ENCODE measurements at places on chromosomes 5 and 9.

DNA sequence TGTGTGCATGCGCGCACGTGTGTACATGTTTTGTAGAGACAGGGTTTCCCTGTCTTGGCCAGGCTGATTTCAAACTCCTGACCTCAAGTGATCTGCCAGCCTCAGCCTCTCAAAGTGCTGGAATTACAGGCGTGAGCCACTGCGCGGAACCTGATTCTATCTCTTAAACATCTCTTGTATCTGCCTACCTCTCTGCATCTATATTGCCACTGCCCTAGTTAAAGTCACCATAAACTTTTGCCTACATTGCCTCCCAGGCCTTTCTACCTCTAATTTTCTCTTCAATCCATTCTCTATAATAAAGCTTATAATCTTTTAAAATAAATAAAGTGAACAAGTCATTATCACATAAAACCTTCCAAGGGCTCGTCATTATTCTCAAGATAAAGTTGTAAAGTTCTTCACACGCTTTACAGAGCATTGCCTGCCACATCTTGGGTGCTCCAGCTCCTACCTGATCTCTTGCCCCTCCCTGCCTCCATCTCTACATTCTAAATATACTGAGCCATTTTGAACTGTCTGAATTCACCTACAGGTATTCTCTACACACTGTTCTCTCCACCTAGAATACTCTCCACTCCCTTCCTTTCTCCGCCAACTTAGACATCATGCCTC, 15.0 kb downstream of the TRPM6 start:
- no peak for DNase-seq

GRCh38 chr5:88662846-88663245, 220.1 kb downstream of the MEF2C start:
- no peak for DNase-seq

DNA sequence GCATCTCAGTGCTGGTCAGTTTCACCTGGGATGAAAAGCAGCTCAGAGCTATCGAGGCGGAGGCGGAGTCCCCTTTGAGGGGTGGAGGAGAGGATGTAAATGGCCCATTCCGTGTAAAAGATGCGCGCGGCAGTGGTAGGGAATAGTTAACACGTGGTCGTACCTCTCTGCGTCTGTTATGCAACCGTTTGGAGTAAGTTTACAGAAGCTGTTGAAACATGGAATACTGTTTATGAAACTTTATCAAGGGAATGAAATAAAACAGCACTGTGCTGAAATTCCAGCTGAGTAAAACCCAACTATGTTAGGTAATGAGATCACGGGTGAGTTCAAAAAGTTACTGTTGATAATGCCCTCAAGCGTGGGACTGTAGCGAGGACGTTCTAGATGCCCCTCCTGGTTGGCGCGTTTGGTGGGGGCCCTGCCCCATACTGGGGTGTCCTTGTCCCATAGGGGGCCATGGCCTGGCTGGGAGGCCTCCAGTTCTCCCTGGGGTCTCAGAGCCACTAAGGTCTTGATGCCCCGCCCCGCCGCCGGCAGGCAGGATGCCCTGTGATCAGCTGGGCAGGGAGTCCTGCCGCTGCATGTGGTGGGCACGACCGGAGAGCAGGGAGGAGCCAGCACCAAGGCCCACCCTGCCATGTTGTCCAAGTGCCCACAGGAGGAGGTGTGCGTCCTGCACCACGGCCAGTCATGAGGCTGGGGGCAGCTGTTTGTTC, 90.9 kb downstream of the COL5A1 start:
- no peak for DNase-seq

- DNase-seq, result no peak
Measured at GRCh38 chr5:116084287-116084691, 536 bp upstream of the COMMD10 start.

- no peak for DNase-seq
Measured at GRCh38 chr5:14331386-14331781, 188.2 kb downstream of the TRIO start.

DNA sequence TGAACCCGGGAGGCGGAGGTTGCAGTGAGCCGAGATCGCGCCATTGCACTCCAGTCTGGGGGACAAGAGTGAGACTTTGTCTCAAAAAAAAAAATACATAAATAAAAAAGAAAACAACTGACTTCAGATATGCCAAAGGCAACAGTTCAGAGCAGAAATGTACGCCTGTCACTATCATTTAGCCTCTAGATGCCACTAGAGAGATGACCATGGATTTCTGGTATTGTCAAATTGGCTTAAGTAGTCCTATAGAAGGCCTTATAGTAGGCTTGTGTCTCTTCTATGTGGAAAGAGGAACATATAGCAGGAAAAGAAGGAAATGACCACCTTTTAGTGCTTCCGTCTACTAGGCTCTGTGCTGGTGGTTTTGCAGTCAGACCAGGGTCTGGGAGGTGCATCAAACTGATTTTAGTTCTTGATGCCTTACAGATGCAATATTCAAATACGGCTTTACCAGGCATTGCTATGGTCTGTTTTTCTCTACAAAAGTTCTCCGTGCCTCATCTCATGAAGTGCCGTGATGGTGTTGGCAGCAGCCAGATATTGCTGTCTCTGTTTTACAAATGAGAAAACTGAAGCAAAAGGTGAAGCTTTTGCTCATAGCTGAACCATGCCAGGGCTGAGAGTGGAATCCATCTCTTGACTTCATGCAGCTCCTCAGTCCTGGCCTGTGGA, 17.2 kb downstream of the AGXT2 start:
- no peak for DNase-seq

GRCh38 chr9:136784997-136785361, 6.2 kb upstream of the TMEM141 start:
- DNase-seq, result no peak

- no peak for DNase-seq
Measured at GRCh38 chr9:107562798-107563197, 73.2 kb upstream of the KLF4 start.

DNA sequence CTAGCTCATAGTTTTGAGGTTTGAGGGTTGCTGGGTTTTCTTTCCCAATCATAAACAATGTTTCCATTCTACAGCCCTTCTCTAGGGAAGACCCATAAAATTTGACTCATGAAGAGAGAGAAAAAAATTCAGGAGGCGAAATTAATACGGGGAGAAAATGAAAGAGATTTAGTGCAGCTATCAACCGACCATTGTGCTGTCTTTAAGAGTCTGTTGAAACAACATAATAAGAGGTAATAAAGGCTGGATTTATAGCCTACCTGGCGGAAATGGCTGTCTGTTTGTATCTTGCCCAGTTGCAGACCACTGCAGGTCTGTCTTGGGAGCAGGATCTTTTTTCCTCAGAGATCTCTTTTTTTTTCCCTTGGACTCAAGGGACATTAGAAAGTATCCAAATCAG, 66.9 kb downstream of the TLR4 start:
- DNase-seq, result no peak

DNA sequence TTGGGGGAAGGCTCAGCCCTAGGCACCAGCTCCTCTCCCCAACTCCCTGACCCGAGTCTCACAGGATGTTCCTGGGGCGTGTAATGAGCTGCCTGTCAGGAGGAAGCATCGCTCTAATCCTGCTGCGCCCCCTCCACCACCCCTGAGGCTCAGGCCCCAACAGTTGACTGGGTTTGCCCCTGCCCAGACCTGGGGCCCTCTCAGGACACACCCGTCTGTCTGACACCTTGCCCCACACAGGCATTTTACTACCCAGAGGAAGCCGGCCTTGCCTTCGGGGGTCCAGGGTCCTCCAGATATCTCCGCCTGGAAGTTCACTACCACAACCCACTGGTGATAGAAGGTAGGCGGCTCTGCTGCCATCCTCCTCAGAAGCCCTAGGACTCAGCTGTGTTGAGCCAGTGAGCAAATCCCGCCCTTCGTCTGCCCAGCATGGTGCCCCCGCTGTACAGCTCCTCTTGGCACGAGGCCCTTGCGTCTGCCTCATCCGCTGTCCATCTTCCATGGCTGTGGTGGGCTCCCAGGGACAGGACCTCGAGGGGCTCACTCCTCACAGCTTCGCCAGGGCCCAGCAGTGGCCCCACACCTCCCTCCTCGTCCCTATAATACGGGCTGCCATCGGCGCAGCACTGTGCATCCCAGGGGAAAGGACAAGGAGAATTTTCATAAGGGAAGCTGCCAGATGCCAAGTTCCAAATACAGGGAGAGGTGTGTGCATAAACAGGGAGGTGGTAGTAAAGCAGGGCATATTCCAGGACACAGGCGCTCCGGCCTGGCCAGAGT, 8.0 kb downstream of the DBH start:
- no peak for DNase-seq

DNA sequence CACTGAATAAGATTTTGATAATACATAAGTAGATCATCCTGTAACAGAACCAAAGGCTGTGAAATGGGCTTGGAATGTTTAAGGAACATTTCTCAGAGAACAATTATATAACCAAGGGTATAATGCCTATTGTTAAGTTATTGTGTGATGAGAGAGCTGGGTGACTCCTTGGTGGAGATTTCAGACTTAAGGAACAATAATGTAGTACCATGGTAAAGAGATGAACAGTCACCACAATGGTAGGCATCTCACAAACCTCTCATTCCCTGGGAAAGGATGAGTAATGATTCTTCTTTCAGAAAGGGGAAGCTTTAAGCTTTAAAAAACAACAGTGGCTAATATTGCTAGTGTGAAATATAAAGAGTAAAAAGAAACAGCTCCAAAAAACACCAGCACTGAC, 147.4 kb downstream of the TRIM36 start:
- no peak for DNase-seq

DNA sequence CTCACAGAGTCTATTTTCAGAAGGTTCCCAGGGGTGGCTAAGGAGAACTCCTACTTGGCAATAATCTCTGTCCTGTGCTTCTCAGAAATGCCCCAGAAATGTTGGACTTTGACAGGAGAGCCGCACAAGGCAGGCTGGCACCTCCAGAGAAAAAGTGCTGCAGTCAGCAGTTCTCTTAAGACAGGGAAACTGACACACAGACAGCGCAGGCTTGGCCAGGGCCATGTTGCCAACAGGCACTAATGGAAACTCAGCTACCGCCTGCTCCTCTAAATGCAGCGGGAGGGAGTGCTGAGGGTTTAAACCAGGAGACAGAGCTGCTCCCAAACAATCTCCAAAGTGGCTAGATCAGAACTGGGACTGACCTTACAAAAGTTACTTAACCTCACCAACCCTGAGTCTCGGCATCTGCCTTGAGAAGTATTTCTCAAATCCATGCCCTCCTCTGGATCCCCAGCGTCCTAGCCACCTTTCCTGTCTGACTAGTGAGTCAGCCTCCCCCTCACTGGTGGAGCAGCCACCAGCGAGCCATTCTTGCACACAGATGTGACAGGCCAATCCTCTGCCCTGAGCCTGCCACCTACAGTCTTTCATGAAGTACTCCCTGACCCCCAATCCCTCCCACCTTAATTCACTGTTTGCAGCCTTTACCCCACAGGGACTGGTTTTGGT, 186.4 kb downstream of the CDK5RAP2 start:
- no peak for DNase-seq

- no peak for DNase-seq
Measured at GRCh38 chr5:152978141-152978835, 512.2 kb upstream of the GRIA1 start.

DNA sequence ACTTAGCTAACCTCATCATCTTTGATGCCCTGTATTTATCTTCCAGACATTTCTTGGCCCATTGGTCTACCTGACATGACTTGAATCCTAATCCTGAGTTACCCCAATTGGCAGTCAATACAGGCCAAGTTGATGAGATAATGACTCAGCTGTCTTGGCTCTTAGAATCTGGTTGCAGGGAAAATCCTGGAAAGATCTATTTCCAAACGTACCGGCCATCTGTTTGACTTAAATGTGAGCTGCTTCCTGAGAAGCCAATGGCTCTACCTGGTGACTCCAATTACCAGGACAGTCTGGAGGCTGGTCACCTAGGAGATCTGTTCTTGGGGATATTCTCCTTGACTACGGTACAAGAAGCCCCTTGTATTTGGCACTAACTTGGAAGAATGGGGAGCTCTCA, 475.2 kb upstream of the BRINP1 start:
- DNase-seq, result no peak

- peak; percentile 37 for DNase-seq
Measured at GRCh38 chr5:73902327-73903051, 276.5 kb downstream of the ARHGEF28 start.

DNA sequence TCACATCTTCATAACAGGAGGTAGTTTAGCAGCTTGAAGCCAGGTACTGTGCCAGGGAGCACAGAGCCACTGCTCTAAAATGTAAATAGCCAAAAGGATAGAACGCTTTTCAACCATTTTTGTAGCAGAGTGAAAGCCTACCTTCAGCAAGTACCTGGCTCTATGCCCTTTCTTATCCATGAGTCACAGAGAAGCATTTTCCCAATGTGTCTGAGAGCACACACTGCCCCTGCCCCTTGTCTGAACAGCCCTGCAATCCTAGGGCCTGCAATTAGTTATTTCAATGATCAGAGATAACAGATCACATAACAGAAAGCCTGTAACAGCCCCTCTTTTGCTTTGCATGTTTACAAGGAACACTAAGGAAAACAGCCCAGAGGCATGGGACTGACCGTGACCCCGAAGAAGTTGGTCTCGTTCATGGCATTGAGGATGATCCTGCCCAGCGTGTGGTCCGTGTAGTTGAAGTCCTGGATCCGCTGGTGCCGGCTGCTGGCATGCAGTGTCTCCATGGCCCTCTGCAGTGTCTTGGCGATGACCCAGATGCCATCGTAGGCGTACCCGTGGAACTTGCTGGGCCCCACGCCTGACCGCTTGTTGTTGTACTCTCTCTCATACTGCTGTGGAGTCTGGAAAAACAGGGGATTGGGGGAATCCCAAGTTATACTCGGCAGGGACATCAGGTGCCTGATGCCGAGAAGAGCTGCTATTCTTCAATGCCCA, 198.3 kb upstream of the TBC1D2 start:
- no peak for DNase-seq

- no peak for DNase-seq
Measured at GRCh38 chr9:125985998-125986655, 239.0 kb downstream of the PBX3 start.

- no peak for DNase-seq
Measured at GRCh38 chr9:124928116-124928515, 12.8 kb downstream of the GOLGA1 start.

DNA sequence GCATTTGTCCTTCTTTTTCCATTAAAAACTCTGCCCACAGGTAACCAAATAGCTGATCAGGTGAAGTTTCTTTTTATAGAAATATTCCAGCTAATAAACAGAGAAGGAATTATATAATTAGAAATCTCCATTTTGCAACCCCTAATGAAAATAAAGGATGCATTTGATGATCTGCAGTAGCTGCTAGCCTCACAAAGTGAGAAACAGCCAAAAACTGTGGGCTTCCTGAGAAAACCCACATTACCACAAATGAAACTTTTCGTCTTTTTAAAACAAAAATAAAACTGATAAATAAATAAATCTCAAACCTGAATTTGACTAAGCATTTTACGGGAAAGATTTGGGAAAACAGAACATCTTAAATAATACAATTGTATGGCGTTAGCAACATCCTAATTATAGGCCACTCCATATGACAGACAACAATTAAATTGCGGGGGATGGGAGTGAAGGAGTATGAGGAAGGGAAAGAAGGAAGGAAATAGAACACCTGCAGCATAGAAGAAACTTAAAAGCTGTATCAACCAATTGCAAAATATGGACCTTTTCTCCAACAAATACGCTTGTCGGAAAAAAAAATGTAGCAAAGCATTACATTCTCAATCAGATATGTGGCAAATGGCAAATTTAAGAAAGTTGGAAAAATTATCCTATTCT, 283.0 kb upstream of the ITGA1 start:
- no peak for DNase-seq
